ENCODE measurements at places on chromosomes 5 and 9.

DNA sequence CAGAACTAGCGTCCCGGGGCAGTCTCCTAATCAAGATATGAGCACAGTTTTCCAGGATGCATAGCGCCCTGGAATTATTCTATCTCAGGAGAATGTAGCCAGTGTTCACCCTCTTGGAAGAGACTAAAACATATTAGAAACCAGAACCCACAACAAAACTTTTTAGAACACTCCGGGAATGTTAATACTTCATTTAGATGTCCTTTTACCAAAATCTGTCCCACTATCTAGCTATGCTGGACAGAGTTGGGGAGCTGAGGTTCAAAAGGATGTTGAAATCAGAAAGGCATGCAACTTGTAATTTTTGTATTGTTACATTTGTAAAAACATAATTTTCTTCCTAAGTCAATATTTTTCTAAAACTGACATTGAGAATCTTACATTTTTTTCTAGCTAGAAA, 386.5 kb upstream of the RFX3 start:
- no peak for DNase-seq

GRCh38 chr9:2620919-2621721, 467 bp upstream of the VLDLR start:
- no peak for DNase-seq

GRCh38 chr9:114057161-114057885, 20.8 kb downstream of the AMBP start:
- DNase-seq = no peak

DNA sequence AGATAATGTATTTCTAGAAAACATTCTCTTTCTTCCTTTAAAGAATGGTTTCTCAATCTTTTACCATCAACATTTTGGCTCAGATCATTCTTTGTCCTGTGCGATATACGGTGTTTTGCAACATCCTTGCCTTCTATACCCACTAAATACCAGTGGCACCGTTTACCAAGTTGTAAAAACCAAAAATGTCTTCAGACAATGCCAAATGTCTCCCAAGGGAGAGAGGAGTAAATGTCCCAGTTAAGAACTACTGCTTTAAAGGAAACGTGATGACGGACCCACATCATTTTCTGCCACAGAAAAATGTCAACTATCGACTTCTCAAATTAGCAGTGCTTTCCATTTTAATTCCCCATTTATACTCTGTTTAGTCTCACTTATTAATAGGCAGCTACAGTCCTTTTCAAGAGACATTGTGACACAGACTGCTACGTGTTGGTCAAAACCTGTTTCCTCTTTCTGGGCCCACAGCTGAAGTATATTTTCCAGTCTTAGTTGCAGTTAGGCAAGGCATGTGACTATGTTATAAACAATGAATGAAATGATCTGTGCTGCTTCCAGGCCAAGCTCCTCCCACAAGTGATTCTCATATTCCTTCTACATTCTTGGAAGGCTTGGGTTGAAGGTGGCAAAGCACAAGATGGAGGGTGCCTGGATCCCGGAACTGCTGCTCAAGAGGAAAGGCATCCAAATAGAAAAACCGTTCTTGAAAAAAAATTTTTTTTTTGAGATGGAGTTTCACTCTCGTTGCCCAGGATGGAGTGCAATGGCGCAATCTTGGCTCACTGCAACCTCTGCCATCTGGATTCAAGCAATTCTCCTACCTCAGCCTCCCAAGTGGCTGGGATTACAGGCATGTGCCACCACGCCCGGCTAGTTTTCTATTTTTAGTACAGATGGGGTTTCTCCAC, 8.8 kb downstream of the PRXL2C start:
- no peak for DNase-seq

DNA sequence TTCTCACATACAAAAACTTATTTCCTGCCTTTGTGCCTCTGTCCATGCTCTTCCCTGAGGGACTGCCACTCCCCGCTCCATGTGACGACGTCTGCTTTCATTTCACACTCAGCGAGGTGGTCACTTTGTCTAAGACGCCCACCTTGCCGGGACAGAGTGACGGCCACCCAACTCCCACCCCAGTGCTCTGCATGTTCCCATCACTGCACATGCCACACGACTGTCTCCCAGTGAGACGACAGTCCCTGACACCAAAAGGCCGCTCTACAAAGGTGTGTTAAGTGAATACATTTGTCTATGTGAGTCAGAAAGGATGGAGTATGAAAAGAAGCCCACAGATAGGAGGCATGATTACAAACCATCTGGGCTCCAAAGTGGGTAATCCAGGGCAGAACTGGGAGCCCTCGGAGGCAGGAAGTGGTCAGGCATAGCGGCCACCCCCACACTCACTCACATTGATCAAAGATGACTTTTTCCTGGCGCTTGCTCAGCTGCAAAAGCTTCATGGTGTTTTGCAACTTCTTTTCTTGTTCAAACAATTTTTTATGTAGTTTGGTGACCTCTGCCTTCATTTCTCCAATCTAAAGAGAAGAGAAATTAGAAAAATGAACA, 185.8 kb downstream of the CDK5RAP2 start:
- DNase-seq = no peak

GRCh38 chr5:31641575-31641974, 2.6 kb downstream of the PDZD2 start:
- DNase-seq = no peak

DNA sequence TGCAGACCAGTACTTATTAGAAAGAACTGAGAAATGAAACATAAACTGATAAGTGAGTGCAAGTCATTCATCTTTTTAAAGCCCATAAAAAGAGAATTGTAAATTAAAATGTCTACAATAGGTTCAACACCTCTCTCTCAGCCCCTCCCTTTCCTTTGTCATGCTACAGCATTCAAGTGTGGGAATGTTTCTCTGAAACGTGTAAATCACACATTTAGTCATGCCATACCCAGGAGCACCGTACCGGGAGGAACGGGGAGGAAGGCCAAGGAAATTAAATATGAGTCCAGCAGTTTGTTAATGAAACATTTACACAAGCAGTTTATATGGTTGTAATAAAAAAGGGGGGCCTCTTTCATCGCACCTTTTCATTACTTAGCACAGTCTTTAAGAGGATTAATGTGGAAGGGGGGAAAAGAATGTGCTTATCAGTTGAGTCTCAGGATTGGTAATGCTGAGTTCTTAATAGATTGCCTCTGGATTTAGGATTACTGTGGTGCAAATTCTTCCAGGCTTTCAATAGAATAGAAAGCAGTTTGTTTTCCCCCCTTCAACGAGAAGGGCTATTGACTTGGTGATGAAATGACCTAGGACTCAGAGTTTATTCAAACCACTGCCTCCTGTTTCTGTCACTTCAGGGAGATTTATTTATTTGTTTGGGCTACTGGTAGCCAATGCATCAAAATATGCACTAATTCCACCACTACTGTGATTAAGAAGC, 176.0 kb upstream of the ZNF608 start:
- no peak for DNase-seq

DNA sequence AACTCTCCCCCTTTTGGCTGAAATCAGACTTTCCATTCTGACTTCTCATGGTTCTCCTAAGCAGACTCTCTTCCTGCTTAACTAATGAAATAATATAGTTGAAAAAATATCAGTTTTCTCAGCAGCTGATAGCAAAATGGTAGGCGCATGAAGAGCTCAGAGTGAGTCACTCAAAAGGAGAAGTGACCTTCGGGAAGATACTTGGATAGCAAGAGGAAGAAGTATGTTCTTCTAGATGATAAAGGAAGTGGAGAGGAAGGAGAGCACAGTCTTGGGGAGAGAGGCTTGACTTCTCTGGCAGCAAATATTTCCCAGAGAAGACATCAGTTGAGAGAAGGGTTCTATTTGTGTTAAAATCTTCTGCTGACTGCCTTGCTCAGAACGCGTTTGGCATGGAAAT, 101.5 kb downstream of the TAF11L14 start:
- DNase-seq = no peak

- DNase-seq = no peak
Observed at GRCh38 chr5:78545406-78545805, 103.2 kb downstream of the LHFPL2 start.

GRCh38 chr9:36332006-36332405, 68.1 kb downstream of the RNF38 start:
- DNase-seq = no peak

GRCh38 chr9:31325778-31326177, 1058.7 kb upstream of the ACO1 start:
- DNase-seq = no peak

- DNase-seq = no peak
Observed at GRCh38 chr9:120307599-120307998, 272.4 kb downstream of the CDK5RAP2 start.

GRCh38 chr9:29440449-29440848, 1867.2 kb upstream of the C9orf72 start:
- no peak for DNase-seq

DNA sequence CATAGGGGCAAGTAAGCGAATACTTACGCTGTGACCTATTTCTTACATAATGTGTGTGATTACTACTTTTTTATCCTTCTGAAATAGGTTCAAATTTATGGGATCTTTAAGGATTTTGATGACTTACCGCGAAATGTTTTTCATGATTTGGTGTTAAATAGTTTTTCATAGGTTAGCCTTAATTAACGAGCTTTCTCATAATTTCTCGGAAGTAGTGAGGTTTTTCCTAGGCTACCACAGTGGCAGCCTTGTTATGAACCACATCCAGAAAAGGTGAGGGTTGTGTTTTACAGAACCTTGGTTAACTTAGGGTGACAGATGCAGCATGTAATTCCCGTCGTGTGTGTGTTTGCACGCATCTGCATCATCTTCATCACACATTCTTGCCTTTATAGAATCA, 1.3 kb downstream of the SH3GL2 start:
- DNase-seq = no peak

- no peak for DNase-seq
Observed at GRCh38 chr5:163409384-163409783, 28.0 kb upstream of the CCNG1 start.

DNA sequence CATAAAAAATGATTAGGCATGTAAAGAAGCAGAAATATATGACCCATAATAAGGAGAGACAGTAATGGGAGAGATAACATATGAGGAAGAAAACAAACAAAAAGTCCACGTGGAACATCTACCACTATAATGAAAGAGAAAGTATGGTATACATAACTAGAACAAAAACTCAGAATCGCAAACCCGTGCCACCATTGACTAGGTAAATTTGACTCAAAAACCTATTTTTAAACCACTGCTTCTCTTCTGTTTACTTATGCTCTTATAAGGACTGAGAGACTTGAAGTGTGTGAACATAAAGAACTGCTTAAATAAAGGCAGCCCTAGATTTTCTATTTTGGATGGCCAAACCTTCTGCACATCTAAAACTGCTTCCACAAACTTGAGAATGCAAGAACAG, 330.7 kb downstream of the CAAP1 start:
- DNase-seq = no peak

- no peak for DNase-seq
Observed at GRCh38 chr9:127578952-127579853, 32.9 kb upstream of the STXBP1 start.

DNA sequence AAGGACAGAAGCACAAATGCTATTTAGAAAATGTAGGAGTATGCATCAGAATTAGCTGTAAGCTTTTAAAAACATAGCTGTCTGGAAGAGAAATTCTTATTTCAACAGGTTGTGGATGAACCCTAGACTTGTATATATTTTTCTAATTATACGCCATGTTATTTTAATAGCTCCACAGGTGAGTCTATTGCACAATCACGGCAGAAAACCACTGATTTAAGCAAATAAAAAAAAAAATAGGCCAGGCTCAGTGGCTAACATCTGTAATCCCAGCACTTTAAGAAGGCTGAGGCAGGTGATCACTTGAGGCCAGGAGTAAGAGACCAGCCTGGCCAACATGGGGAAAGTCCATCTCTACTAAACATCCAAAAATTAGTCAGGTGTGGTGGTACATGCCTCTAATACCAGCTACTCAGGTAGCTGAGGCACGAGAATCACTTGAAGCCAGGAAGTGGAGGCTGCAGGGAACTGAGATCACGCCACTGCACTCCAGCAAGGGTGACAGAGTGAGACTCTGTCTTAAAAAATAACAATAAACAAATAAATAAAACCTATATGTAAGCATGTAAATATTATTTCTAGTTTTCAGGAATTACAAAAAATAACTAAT, 11.7 kb downstream of the TRIM23 start:
- no peak for DNase-seq

GRCh38 chr9:120689860-120690259, 24.4 kb downstream of the MEGF9 start:
- DNase-seq = no peak

DNA sequence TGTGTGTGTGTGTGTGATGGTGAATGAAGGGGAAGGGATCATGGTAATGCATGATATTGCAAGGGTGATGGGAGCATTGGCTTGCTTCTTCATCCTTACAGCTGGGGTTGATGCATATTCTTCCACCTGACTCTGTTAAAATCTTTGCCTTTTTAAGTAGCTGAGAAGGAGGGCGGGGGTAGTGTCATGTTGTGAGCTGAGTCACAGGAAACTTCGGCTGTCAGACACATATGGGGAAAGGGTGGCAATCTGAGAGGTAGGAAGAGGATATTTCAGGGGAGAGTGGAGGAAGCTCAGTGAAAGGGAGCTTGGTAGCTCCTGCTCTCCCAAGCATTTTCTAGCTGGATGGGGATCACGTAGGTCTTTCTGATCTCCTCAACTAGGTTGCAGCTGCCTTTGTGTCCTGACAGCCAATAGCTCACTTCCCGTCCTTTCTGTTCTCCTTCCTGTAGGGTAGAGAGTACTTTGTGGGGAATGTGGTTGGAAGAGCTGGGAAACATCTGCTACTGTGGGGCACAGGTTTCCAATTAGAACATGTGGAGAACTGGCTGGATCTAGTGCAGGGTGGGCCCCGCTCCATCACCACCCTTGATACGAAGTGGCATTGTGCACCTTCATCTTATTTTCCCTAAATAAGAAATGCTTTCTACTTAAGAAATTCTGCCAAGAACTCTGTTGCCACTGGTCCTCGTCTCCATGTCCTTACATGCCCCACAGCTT, 18.1 kb upstream of the CLK4 start:
- no peak for DNase-seq

GRCh38 chr5:130237721-130238120, 333.5 kb downstream of the CHSY3 start:
- DNase-seq = no peak

GRCh38 chr9:9558907-9559306, 1053.9 kb downstream of the PTPRD start:
- no peak for DNase-seq

- no peak for DNase-seq
Observed at GRCh38 chr9:72213906-72214305, 64.7 kb downstream of the GDA start.

DNA sequence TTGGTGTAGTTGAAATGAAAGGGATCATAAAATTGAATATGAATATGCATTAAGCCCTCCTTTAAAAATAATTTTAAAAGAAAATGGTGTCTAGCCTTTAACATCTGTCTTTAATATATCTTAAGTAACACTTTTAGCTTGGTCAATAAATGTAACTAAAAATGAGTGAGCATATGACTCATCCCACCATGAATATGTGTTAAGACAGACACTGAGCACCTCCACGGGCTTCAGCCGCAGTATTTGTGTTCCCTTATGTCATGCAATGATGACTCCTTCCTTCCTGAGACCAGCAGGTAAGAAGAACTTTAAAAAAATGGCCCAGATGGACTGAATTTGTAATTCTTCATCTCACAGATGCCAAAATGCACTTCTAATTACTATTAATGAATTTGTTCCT, 563.2 kb downstream of the NR2F1-AS1 start:
- DNase-seq = no peak

All from germinal center (tissue), 1 donor.